Fibroblast of skin of right quadriceps (primary cell): ENCODE measurements at places on chromosomes 6 and 20.

- no peak for DNase-seq
Measured at GRCh38 chr6:101399616-101400162, 6.2 kb downstream of the GRIK2 start.

DNA sequence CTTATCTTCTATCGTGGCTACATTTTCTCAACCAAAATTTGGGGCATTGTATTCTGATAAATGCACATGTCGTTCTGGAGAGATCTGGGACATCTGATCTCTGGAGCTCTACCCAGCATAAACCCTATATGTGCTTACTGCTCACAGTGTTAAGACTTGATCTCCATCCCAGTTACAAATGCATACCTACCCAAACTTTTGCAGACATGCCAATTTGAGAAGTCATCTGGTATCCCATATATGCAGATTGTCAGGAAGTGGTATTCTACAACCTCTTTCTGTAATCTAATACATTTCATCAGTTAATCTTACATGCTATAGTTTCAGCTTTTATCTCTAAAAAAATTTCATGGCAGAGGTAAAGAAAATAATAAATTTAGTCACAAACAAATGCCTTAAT is 11.2 kb downstream of the BAG2 start:
- DNase-seq = peak; percentile 48

- DNase-seq = no peak
Measured at GRCh38 chr6:79001415-79001814, 76.6 kb downstream of the PHIP start.

GRCh38 chr6:147434516-147434915 is 74.0 kb upstream of the SAMD5 start:
- no peak for DNase-seq

- no peak for DNase-seq
Measured at GRCh38 chr6:139337001-139337400, 37.4 kb downstream of the CITED2 start.

- no peak for DNase-seq
Measured at GRCh38 chr20:58267389-58268215, 39.1 kb upstream of the ANKRD60 start.

- no peak for DNase-seq
Measured at GRCh38 chr6:71262914-71263313, 25.7 kb upstream of the OGFRL1 start.

DNA sequence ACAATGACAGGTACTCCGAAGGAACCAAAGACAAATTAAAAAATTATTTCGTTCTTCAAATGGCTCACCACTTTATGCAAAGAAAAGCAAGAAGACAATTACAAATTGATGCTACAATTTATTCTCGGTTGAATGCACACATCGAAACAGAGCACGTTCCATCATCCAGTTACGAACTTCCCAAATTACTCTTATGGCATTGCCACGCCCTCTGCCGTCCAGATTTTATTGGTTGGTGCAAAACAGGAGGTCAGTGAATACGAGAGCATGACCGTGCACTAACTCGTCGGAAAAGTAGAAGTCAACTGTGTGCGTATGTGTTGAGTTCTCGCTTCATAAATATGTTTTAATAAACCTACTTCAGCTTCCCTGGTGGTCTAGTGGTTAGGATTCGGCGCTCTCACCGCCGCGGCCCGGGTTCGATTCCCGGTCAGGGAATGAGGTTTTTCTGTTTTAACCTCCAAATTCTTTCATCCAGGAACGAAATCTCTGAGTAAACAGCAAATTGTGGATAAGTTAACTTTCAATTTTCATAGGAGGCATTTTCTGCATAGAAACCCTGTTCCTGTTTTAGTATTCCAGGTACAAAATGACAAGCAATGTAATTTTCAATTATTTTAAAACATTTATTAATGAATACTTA is 23.2 kb downstream of the ZNF311 start:
- peak; percentile 87 for DNase-seq

GRCh38 chr6:52409499-52409898 is 10.6 kb upstream of the EFHC1 start:
- DNase-seq = no peak

DNA sequence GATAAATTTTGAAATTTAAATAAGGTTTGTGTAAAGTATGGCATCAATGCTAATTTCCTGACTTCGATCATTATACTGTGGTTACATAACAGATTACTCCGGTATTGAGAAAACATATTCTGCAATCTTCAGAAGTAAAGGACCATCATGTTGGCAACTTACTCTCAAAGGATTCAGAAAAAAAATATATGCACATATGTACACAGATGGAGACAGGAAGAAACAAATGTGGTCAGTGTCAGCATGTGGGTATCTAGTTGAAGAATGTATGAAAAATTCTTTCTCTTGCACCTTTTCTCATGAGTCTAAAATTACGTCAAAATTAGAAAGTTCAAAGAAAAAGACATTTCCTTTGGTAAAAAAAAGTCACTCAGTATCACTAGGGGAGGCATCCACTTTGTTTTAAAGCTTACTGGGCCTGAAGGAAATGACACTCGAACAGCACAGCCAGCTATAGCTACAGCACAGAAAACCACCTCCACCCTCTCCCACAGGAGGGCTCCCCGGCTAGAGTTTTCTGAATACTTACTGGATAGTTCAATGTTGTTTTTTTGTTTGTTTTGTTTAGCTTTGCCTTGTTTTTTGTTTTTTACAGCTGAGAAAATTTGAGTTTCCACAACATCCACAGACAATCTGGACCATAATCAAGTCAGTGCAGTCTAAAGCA is 317.2 kb upstream of the AGPAT4 start:
- no peak for DNase-seq

DNA sequence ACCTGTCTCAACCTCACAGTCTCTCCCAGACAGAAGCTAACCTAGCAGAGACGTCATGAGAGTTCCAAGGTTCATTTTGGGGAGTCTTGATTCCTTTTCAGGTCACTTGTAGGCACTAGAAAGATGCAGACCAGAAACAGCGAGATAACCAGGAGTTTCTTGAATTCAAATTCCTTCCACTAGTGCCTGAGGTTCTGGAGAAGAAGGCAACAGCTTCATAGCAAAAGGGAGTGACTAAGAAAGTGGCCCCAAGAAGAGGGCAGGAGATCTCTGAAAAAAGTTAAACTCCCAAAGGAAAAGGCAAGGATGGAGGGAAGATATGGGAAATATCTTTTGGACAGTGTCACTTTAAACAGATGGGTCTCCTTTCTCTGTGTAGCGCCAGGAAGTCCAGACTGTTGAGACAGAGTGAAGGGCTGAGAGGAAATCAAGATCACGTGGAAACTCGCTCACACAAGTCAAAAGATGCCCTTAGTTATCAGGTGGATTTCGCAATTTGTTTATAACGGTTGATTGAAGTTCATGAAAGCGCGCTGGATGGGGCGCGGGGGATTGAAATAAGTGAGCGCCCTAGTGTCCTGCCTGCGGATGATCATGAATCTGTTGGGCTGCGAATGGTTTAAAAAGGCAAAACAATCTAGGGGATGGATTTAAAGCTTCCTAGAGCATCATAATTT is 4.8 kb upstream of the PRSS16 start:
- no peak for DNase-seq

DNA sequence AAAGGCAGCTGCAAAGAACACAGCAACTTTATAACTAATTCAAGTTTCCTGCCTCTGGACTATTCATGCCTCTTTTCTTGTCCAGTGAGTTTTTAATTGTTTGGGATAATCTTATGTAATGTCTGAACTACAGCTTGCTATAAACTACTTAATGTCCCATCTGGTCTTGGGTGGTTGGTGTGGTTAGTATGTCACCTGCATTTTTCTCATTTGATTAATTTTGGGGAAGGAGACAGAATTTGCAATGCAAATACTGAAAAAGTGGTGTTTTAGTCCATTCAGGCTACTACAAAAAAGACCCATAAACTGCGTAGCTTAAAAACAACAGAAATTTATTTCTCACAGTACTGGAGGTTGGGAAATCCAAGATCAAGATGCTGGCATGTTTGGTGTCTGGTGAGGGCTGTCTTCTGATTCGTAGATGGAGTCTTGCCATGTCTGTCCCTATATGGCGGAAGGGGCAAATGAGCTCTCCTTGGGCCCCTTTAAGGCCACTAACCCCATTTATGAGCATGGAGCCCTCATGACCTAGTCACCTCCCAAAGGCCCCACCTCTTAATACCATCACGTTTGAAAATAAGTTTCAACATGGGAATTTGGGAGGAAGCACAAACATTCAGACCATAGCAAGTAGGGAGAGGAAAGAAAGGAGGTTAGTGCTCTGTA is 22.4 kb downstream of the RNF8 start:
- no peak for DNase-seq

GRCh38 chr6:64782877-64783276 is 924.1 kb downstream of the EYS start:
- no peak for DNase-seq

DNA sequence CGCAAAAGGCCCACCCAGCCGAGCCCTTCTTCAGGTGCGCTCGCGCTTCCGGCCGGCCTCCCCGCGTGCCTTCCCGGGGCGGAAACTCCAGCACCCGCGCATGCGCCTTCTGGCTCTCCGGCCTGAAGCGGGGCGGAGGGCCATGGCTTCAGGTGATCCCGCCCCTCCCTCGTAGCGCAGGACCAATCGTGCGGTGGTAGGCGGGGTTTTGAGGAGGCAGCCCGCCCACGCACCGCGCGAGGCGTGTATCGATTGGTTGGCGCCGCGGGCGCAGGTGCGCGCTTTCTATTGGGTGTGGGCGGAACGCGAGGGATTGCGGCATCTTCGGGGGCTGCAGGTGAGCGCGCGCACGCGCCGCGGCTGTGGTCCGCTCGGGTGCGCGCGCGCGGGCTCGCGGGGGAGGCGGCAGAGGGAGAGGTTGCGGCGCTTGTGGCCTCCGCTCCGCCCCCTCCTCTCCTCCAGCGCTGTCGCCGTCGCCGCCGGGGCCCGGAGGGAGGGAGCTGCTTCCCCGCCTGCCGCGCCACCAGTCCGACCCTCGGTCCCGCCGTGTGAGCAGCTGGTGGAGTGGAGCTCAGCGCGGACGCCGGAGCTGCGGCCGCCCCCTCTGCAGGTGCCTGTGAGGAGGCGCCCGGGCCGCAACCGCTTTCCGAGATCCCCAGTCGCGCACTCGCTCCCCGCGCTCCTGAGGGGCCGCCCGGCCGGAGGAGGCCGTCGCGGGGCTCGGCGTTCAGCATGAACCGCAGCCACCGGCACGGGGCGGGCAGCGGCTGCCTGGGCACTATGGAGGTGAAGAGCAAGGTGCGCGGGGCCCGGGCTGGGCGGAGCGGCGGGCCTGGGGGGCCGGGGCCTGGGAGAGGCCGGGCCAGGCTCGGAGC is at the start of gene PARD6B:
Gene PARD6B (plus strand): TSS at position 526 of the 875 bp plus-strand sequence. CDS start 207 bp downstream, at position 733.
- DNase-seq = peak; percentile 94

DNA sequence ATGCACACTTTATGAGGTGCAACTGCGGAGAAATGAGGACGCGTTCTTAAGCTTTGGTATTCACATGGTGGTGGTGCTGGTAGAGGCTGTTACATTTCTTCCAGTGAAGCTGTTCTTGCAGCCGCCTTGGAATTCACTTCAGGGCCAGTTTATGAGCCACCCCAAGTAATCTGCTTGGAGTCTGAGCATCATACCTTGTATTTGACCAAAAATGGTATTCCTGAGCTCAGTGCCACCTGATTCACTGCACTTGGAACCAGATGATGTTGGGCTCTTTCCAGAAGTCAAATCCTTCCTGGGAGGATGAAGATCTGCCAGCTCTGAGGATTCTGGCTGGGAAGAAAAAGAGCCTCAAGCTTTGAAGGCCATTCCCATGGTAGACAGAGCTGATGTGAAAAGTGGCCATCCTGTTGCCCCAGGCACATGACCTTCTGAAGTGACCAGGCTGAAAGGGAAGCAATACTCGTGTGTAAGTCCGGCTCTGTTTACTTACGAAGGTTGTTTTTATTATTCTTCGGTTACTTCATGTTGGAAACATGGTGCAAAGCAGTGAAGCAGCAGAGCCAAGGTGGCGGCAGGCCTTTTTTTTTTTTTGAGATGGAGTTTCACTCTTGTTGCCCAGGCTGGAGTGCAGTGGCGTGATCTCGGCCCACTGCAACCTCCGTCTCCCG is 7.7 kb downstream of the MANBAL start:
- DNase-seq = peak; percentile 90

DNA sequence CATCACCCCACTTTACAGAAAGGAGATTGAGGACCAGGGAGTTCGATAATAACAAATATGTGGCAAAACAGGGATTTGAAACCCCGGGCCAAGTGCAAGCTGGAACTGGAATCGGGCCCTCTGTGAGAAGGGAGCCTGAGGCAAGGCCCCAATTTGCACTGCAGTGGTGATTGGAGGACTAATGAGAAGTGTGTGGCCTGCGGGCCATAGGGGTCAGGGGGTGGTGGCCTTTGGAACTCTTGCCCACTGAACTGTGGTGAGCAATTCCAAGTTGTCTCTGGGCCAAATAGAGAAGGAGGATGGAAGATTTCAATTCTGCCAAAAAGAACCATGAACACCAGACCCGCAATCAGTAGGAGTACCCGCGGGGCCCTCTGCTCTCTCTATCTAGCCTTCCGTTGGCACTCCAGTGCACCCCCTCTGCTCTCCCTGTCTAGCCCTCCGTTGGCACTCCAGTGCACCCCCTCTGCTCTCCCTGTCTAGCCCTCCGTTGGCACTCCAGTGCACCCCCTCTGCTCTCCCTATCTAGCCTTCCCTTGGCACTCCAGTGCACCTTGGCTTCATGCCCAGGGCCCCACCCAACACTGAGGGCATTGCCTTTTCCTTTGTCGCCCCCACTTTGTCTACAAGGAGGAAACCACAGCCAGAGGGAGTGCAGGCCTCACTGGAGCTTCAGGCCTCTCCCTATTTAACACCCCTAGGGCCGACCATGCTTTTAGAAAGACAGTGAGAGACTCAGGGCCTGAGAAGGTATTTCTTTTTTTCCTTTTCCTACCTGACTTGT is 6.0 kb upstream of the PTPRA start:
- no peak for DNase-seq

GRCh38 chr6:149545754-149546471 is at the start of gene PPIL4:
PPIL4 (minus strand) TSS chr6:149546043; CDS start chr6:149546005, 38 bp downstream.
- DNase-seq = peak; percentile 96
